Activated CD4-positive, CD25-positive, alpha-beta regulatory T cell treated with anti-CD3 and anti-CD28 coated beads, Interleukin-2, amount 50 U/mL, for 72 hours (primary cell): ENCODE measurements at places on chromosomes 2 and 18.

DNA sequence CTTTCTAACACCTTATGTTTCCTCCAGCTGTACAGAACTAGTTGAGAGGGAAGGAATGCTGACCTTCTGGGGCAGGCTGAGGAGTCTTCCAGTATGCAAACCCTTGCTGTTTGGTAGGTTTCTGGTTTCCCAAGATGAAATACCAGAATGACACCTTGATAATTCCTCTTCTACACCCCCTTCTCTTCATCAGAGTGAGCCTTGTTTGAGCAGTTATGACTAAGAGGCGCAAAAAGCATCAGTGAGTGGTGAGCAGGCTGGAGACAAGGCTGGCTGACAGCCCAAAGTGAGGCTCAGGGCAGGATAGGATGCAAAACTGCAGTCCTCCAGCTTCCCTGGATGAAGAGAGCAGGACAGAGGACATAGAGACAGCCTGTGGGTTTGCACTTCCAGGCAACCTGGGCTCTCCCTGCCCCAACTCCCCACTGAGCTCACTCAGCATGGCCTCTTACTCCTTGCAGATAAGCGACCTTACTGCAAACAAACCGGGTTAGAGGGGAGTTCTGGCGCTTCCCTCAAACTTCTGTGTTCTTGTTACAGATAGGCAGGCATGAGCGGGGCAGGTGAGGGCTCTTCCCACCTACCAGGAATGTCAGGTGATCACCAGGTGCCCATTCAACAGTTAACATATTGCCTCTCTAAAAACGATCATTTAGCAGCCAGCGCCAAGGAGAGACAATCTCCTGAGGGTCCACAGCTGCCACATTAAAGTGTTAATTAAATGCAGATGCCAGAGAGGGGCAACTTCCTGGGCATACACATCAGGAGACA is 5.4 kb downstream of the MPPE1 start:
- no peak for DNase-seq

DNA sequence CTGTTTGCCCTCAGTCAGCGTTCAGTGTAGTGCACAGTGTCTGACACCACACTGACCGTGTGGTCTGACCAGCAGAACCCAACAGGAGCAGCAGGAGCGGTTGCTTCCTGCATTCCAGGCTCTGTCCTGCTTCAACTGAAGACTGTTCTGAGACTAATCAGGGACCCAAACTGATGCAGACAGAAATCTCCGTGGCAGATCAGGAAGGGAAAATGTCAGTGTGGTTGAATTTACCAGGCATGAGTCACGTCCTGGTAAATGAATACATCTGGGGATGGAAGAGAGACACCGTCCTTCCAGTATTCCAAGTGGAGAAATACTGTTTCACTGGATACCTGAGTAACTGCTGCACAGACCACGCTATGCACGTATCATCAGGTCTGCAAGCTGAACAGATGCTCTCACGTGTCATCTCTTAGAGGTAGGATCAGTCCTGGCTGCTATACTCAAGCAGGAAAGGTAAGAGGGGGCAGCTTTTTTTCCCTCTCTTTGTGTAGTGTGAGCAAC is 223.6 kb upstream of the EPAS1 start:
- no peak for DNase-seq

GRCh38 chr18:58234359-58234741 is 190.3 kb downstream of the NEDD4L start:
- no peak for DNase-seq

- DNase-seq: no peak
Observed at GRCh38 chr2:162490761-162491470, 147.0 kb downstream of the GCA start.

GRCh38 chr2:63861220-63861822 is 19.6 kb downstream of the UGP2 start:
- no peak for DNase-seq

GRCh38 chr2:62894966-62895631 is 155.5 kb upstream of the OTX1 start:
- no peak for DNase-seq

DNA sequence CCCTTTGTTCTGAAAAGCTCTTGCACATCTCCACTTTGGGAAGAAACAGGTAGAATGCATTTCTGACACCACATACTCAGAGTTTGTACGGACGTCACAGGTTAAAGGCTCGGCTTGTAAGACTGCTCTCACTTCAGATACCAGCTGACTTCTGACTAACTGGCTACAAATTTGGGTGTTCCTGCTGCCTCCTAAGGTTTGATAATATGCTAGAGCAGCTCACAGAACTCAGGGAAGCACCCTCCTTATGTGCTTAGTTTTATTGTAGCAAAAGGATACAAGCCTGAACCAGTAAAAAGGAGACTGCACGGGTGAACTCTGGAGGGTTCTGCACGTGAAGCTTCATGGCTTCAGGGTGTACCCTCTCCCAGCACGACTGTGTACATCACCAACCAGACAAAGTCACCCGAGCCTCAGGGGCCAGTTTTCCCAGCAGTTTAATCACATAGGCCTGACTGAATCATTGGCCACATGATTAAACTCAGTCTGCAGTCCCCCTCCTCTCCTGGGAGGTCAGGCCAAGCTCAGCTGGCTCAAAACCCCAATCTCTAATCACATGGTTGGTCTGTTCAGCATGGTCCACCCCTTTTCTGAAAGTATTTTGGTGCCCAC is 749.5 kb upstream of the RAB6C start:
- DNase-seq: no peak

GRCh38 chr2:23312996-23313606 is 71.9 kb upstream of the KLHL29 start:
- DNase-seq: no peak

DNA sequence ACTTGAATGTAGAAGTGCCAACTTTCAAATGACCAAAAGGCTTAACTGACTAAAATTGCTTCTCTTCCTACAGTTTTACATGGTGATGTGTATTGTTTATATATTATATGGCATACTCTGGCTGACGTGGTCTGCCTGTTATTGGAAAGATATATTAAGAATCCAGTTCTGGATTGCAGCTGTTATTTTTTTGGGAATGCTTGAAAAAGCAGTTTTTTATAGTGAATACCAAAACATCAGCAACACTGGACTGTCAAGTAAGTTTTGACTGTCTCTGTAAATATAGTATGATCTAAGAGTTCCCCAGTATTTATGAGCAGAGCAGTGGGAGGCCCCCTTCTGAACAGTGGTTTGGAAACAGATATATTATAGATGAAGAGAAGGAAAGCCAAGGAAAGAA is 26.2 kb downstream of the TMEM87B start:
- no peak for DNase-seq

GRCh38 chr2:16407358-16407757 is 258.3 kb downstream of the CYRIA start:
- DNase-seq: no peak

DNA sequence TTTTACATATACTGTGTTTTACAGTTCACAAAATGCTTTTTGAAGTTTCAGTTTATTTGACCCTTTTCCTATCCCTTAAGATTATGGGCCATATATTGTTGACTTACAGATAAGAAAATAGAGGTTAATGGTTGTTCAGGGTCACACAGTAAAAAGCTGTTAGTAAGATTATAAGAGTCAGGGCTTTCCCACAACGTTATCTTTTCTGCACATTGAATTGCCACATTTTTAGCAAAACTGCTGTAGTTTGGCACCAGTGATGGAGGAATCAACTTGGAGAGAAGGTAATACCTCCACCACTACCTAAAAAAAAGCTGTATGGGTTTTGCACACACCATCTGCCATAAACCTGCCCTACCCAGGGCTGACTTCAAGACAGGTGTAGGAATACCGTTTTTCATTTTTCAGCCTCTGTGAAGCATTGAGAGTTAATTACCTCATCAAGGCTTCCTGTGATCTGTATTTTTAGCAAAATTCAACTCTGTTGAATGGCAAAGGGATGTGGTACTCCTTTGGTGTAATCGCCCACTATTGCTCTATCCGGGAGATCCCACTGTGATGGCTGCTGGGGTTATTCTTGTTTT is 5.0 kb downstream of the SOWAHC start:
- DNase-seq: no peak

DNA sequence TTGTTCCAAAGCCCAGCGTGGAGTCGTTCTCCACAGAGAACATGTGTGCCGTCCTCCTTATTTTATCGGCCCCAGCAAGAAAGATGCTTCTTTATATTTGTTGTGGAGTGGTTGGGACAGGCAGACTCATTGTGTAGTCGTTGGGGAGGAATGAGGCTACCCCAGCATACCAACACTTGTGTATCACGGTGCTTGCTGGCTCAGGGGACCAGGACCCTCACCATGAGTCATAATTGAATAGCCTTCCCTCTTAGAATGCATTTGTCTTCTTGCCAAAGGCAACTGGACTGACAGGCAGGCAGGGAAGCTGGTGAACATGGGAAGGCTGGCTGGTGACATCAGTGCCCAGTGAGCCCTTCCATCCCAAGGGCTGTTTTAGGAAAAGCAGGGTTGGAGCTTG is 4.7 kb downstream of the CAPN10 start:
- no peak for DNase-seq

- DNase-seq: no peak
Observed at GRCh38 chr2:240229603-240230235, 89.3 kb upstream of the OTOS start.

DNA sequence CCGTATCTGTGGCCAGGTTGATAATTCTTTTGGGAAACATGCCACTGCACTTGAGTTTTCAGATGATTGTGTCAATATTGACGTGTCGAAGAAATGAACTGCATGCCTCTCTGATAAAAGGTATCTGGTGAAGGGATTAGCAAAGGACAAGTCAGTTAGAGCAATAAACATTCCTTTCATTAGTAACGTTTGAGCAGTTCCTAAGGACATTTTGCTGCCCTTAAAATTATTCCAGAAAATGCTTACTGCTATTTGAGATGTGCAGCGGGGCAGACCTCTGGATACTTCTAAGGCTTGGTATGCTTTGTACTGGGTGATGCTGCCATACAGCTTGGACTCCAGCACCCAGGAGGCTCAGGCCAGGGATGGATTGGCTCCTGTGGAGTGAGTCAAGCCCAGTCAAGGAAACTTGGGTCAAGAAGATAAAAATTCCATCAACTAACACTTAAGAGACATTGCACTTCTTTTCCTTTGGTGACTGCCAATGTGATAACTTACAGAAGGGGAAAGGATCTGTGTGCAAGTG is 166.7 kb downstream of the FHOD3 start:
- no peak for DNase-seq

- DNase-seq: no peak
Observed at GRCh38 chr2:155178921-155179320, 480.4 kb downstream of the KCNJ3 start.

DNA sequence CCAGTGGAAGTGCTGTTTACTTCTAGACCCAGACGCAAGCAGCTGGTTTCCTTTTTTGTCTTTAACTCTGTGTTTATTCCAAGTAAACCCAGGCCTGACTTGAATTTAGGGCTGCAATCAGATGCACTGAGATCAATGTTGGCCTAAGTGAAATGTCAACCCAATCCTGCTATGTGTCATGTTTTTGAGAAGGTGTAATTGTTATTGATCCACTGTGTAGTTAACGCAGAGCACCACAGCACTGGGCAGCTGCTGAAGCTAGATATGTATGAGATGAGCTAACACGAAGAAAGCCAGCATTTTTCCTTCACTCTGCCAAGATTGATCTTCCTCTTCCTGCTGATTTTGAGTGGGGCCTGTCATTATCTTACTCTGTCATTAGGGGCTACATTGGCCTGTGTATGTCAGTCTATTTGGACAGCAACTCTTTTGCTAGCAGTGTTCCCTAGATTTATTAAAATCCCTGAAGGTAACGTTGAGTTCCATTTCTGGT is 18.9 kb upstream of the DLX1 start:
- DNase-seq: no peak

GRCh38 chr2:212005085-212005671 is 533.4 kb downstream of the ERBB4 start:
- no peak for DNase-seq

GRCh38 chr18:76842837-76843530 is 20.6 kb downstream of the ZNF236 start:
- DNase-seq: no peak

- DNase-seq: no peak
Observed at GRCh38 chr2:1742301-1742680, 2.0 kb downstream of the PXDN start.

DNA sequence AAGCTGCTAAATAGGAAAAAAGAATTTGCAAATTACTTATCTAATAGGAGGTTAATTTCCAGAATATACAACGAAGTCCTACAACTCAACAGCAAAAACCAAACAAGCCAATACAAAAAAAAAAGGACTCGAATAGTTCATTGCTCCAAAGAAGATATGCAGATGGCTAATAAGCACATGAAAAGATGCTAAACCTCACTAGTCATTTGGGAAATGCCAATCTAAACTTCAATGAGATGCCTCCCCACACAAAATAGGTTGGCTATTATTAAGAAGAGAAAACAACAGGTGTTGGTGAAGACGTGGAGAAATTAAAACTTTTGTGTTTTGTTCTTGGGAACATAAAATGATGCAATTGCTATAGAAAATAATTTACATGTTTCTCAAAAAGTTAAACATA is 1634.4 kb upstream of the DDX18 start:
- DNase-seq: no peak

DNA sequence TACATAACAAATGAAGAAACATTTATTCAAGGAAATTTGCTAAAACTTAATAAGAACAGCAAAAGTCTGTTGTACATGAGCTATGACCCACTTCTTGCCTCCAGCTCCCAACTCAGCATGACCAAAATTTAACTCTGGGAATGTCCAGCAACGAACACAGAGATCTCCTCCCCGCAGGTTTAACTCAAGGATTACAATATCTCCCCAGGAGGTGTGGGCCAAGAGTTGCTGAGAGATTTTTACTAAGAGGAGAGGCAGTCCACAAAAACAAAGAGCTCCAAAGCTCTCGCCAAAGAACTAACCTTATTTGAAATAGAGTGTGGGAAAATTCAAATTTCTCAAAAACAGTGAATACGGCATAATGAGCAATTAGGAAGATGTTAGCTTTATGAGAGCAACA is 318.5 kb downstream of the GRB14 start:
- DNase-seq: no peak

- no peak for DNase-seq
Observed at GRCh38 chr18:50717563-50717962, 102.3 kb downstream of the MRO start.

- no peak for DNase-seq
Observed at GRCh38 chr2:152564754-152565551, 152.3 kb downstream of the PRPF40A start.

DNA sequence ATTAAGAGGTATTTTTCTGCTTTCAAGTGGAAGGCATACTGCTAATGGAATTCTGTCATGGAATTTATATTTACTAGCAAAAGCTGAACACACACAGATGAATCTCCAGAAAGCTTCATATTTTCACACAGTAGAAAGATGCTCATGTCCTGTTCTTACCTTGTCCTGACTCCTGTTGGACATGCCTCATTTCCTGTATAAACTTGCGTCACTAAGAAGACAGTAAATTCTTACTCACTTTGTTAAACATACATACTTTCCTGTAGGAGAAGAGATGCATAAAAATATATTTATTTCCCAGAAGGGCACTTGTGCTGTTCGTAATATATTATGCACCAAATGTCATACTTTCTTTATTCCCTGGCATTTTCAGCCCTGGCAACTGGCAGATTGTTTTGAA is 238.3 kb upstream of the RASGRP3 start:
- no peak for DNase-seq

GRCh38 chr2:160901613-160902012 is 258.6 kb upstream of the TANK start:
- no peak for DNase-seq
